ENCODE measurements at places on chromosomes 2 and 18. TPM values are rescaled to one million over a fixed set of nuclear protein-coding genes. Genes with fewer than 3 reads are reported as not detected.

MC4R gene
- total RNA-seq = not detected

SRD5A2 gene
- total RNA-seq = not detected

ETAA1 gene
- 9.4 TPM for total RNA-seq

GALR1 gene
- not detected for total RNA-seq

POTEI gene
- total RNA-seq = not detected

APCDD1 gene
- total RNA-seq = not detected

ANO7 gene
- total RNA-seq = 2.3 TPM

ITPRIPL1 gene
- total RNA-seq = not detected

ZSWIM2 gene
- total RNA-seq = not detected

CRYBA2 gene
- not detected for total RNA-seq

CCDC74A gene
- total RNA-seq = 14.7 TPM

RAX gene
- total RNA-seq = not detected

RAMP1 gene
- total RNA-seq = not detected

SLC66A2 gene
- total RNA-seq = 19.1 TPM

SERPINB3 gene
- total RNA-seq = 0.10 TPM

PLGLB1 gene
- total RNA-seq = 0.30 TPM

TTC32 gene
- total RNA-seq = 14.0 TPM

All from A549 treated with GW870086 at 1 μM for 4 hours (cell line).